Activated naive CD8-positive, alpha-beta T cell treated with anti-CD3 and anti-CD28 coated beads for 36 hours (primary cell): ENCODE measurements at places on chromosomes 11 and 22. TPM values are rescaled to one million over a fixed set of nuclear protein-coding genes. Genes with fewer than 3 reads are reported as not detected.

The TXN2 gene
- 112 TPM for total RNA-seq

The CLCF1 gene
- total RNA-seq = 0.31 TPM

The CBX6 gene
- 141 TPM for total RNA-seq

The GGT5 gene
- not detected for total RNA-seq

The MISFA gene
- total RNA-seq = 0.54 TPM

The KLHDC7B gene
- total RNA-seq = 15.1 TPM

The PCNX3 gene
- 40.9 TPM for total RNA-seq

The OR2AT4 gene
- not detected for total RNA-seq

The SMIM38 gene
- 0.20 TPM for total RNA-seq

The MAPK8IP1 gene
- total RNA-seq = 0.56 TPM

The OR5AP2 gene
- total RNA-seq = not detected

The LDHAL6A gene
- not detected for total RNA-seq

The UCP2 gene
- total RNA-seq = 180 TPM

The FGF19 gene
- total RNA-seq = not detected

The PACSIN3 gene
- 7.0 TPM for total RNA-seq

The UFD1 gene
- total RNA-seq = 71.1 TPM

The CPT1B gene
- total RNA-seq = 33.7 TPM

The SPTBN2 gene
- 1.7 TPM for total RNA-seq

The SYT13 gene
- total RNA-seq = not detected

The KIAA0930 gene
- 28.0 TPM for total RNA-seq

The PANX2 gene
- 0.66 TPM for total RNA-seq

The C11orf87 gene
- total RNA-seq = not detected

The OR51B2 gene
- total RNA-seq = not detected

The MUC5AC gene
- total RNA-seq = not detected

The OR51B4 gene
- total RNA-seq = not detected

The POU2AF2 gene
- total RNA-seq = not detected
